ENCODE measurements at places on chromosomes 5 and 9.

DNA sequence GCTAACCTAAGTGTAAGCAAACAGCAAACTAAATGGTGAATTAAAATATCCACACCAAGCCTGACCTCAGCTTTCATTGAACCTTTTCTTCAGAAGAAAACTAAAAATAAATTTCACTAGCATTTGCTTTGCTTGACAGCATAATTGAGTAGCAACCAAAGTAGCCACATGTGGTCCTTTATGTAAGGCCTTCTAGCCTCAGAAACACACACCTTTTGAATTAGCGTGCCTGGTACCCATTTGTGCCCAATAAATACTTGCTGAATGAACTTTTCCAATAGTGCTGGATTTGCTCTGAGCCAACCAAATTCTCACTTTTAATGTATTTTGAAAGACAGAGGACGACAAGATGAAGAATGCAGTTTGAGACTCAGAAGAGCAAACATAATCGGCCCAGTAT lies 2.1 kb upstream of the NIPBL start:
- no peak for DNase-seq

- DNase-seq = no peak
Observed at GRCh38 chr9:68530618-68531017, 10.1 kb downstream of the TMEM252 start.

DNA sequence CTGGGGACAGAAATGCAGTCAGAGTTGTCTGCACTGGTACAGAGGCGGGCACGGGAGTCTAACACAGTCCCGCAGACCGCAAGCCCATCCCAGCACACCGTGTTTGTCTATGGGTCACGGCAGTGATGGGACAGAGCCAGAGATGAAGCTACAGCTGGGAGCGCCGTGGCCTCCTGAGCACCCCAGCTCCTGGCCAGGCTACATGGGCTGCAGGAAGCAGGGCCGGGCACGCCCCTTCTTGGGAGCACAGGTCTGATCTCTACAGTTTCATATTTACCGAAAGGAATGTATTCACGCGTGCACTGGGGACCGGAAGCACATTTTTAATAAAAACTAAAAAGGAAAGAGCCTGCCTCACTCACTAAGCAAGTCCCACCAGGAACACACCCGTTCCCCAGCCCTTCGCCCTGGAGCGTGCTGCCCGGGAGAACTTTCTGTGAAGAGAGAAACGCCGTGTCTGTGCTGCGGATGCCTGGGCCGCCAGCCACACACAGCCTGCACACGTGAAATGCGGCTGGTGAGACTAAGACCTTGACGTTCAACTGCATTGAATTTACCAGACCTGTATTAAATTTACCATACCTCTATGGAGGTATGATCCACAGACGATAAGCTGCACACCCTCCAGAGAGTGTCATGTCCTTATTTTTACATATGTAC lies 81.1 kb downstream of the VAV2 start:
- no peak for DNase-seq

DNA sequence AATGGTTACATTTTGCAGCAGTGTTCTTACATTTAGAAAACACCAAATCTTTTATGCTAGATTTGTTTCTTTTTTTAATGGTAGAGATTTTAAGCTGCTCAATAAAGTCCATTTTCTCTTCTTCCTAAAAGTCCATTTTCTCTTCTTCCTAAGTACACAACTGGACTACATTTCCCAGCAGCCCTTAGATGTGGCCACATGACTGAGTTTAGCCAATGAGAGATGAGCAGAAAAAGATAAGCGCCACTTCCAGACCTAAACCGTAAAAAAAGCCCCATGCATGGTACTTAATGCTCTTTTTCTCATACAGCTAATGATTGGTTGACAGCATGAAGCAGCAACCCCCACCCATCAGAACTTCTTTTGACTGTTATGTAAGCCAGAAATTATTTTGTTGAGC lies 206.7 kb downstream of the FAM114A2 start:
- DNase-seq = peak; percentile 12

DNA sequence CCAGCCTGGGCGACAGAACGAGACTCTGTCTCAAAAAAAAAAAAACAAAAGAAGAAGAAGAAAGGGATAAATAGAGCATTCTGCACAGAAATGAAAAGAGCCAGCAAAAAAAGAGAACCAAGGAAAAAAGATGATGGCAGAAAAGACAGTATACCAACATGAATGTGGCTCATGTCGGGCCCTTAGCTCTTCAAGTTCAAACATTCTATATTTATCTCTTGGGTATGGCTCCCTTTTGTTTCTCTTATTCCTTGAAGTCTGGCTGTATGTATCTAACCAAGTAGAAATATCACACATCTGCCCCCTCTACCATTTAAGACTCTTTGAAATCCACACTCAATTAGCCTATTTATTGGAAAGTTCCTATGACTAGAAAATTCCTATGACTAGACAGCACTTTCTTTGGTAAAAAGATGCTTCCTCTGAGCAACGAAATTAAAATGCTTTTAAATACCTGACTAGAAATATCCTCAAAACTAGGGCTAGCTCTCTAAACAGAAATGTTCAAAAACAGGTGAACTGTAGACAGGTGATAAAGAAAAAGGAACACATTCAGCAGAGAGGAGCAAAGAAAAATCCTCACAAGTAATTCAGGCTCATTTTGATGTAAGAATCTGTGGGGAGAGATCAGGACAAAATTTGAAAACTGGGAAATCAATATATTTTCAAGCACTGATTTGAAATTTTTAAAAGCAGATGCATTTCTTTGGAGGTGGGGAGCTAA lies 2.6 kb downstream of the SELENOP start:
- DNase-seq = no peak

GRCh38 chr9:99078717-99079116 lies 26.2 kb upstream of the TGFBR1 start:
- DNase-seq = no peak

DNA sequence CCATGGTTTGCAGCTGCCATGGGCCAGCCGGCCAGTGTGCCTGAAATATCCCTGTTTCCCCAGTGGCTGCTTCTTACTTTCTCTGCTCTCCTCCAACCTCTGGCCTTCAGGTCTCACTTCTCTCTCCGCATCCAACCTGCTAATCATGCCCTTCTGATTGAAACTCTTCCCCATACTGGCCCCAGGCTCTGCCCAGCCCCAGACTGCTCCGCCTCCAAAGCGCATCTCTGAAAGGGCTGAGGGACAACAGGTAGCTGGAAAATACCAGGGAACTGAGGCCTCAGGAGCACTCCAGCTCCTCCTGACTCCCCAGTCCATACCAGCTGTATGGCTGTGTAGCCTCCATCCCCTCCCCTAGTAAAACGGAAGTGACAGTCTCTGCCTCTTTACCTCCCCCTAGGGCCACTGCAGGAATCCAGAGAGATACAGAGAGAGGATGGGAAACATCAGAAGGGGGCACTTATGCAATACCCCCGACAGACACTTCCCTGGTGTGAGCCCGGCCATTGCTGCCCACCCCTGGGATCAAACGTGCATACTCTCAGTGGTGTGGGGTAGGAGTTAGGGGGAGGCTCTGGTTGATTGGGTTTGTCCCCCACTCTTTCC lies 34.2 kb downstream of the PAX5 start:
- DNase-seq = no peak

DNA sequence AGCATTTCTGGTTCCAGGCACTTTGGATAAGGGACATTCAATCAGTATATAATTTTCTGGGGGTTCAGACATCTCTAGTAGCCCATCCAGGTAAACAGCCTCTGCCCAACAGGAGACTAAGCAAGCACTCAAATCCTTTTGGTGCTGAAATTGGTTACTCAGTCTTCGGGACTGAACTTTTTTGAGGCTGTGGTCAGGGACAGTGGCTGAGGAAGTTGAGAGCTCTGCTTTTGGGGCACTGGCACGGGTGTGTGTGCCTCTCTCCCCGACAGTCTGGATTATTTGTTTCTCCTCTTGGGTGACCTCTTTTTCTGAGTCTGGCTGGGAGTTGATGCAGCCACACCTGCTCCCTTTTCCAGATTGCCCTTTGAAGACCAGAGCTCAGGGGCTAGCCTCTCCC lies 47.6 kb downstream of the ACER2 start:
- no peak for DNase-seq

- DNase-seq = no peak
Observed at GRCh38 chr5:57695179-57695578, 212.6 kb upstream of the ACTBL2 start.

DNA sequence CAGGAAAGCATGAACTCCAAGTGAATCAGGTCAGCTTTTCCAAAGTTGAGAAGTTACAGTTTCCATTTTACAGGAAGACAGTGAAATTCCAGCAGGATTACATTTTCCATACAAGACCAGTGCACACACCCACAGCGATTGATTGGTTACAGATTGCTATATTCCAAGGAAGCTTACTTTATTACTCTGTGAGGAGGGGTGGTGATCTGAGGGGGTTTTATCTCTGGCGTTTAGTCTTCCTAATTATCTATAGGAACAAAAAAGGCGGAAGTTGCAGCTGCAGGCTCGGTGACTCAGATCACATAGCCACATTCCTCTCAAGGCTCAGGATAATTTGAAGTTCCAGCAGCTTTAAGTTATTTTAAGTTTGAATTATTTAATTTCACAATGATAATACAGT lies 450.4 kb upstream of the NMUR2 start:
- no peak for DNase-seq

DNA sequence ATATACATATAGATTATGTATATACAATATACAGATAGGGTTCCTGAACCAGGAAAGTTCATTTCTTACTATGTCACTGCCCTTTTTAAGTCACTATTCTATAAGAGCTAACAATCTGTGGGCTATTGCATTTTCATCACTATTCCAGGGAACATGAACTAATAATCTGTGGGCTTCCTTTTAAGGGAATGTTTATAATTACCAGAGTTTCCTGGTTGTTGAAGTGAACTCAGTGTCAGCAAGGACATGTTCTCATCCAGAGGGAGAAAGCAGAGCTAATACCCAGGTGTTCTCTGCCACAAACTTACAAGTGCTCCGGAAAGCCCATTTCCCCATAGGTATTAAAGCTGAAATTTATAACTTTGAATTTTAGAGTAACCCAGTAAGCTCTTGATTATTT lies 69.6 kb downstream of the CWC27 start:
- DNase-seq = no peak

GRCh38 chr5:15560421-15560820 lies 60.4 kb downstream of the FBXL7 start:
- DNase-seq = no peak

DNA sequence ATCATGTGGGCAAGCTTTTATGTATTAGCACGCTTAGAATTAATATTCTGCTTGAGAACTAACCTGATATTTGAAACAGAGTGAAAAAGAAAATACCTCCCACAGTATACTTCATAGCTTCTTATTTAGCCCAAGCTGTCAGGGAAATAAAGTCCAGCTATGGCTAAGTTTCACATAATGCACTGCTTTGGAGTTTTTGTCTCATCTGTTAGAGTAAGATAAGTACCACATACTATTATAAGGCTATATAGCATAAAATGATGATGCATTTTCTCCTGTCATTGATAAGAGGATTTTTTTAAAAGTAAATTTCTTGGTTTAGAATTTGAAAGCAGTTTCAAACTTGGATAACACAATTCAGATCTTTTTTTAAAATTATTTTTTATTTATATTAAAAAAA lies 2.4 kb upstream of the ANKDD1B start:
- DNase-seq = no peak

- DNase-seq = no peak
Observed at GRCh38 chr9:98118640-98119601, at the start of gene TRIM14. Gene TRIM14 (minus strand): TSS chr9:98119222. CDS start chr9:98119188, 34 bp downstream.

- DNase-seq = no peak
Observed at GRCh38 chr9:88807426-88807825, 183.8 kb upstream of the S1PR3 start.

- no peak for DNase-seq
Observed at GRCh38 chr5:135382106-135382790, 16.8 kb downstream of the MACROH2A1 start.

GRCh38 chr9:91117959-91118703 lies 243.6 kb downstream of the AUH start:
- no peak for DNase-seq

GRCh38 chr5:56900858-56901578 lies 8.4 kb upstream of the SETD9 start:
- DNase-seq = peak; percentile 28

GRCh38 chr5:1926471-1927341 lies 44.0 kb upstream of the IRX4 start:
- no peak for DNase-seq

DNA sequence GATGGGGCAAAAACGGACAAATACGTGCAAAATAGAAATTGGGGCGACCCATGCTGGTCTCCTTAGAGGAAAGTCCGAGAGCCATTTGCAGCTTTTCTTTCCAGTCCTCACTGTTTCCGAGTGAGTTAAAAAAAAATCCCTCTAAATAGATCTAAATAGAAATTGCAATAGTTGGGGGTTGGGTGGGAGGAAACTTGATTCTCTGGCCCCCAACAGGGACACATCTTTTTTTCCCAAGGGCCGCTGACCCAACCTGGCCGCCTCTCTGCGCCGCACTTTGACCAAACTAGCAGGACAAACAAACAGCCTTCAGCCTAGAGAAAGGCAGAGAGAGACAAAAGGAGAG lies 2.8 kb upstream of the NKX2-5 start:
- DNase-seq = no peak

GRCh38 chr9:84573083-84573482 lies 96.4 kb upstream of the NTRK2 start:
- no peak for DNase-seq

- DNase-seq = no peak
Observed at GRCh38 chr5:4514067-4514648, 626.0 kb upstream of the ADAMTS16 start.

GRCh38 chr9:12968093-12968492 lies 193.3 kb downstream of the LURAP1L start:
- DNase-seq = no peak

GRCh38 chr5:141841378-141842180 lies 36.6 kb downstream of the PCDH1 start:
- DNase-seq = no peak

DNA sequence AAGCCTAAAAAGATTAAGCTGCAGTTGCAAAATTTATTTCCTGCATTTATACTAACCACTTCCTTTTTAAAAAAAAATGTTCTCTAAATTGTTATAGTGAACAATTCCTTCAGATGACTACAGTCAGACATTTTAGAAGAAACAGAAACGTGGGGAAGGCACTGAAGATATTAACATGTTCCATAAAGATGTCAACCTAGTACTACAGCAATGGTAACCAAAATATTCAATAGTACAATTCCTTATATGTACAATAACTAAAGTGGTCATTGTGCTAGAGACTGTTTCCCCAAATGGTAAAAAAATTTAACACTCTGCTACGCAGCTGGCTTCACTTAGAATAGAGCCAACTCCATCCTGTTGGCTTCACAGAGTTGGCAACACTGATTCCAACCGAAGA lies 97.7 kb downstream of the FNBP1 start:
- DNase-seq = no peak

GRCh38 chr9:126162611-126163381 lies 163.8 kb upstream of the MVB12B start:
- no peak for DNase-seq

- DNase-seq = no peak
Observed at GRCh38 chr9:116774421-116775180, 87.5 kb downstream of the TRIM32 start.

DNA sequence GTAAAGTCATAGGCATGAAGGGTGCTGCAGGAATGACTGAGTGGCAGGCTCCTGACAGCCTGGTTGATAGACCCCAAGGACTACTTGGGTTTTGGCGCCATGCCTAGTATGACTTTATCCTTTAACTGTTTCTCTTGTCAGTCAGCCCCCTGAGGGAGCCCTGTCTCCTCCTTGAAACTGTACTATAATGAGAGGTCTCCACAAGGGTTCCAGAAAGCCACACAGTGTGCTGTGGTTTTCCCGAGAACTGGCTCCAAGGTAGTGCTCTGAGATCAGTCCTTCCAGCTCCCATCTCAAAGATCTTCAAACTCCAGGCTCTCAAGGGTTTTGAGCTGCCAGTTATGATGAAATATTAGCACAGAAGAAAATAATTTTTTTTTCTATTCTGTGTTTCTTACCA lies 26.7 kb upstream of the TNC start:
- DNase-seq = no peak
